Epithelial cell of proximal tubule (primary cell): ENCODE measurements at places on chromosomes 6 and 20. TPM values are rescaled to one million over a fixed set of nuclear protein-coding genes. Genes with fewer than 3 reads are reported as not detected.

Gene TFAP2B
- total RNA-seq, result 4.6 and 8.3 TPM in 2 replicates

GRCh38 chr6:31945507-31946369 lies at the start of gene CFB:
CFB (plus strand) TSS chr6:31946095; CDS start chr6:31946222, 127 bp downstream.
- DNase-seq, result peak; percentile 56

- DNase-seq, result no peak
These were observed 337.2 kb downstream of the HACE1 start for GRCh38 chr6:104522533-104522932.

- no peak for DNase-seq
These were observed 10.1 kb downstream of the TNFAIP3 start for GRCh38 chr6:137877113-137877512.

DNA sequence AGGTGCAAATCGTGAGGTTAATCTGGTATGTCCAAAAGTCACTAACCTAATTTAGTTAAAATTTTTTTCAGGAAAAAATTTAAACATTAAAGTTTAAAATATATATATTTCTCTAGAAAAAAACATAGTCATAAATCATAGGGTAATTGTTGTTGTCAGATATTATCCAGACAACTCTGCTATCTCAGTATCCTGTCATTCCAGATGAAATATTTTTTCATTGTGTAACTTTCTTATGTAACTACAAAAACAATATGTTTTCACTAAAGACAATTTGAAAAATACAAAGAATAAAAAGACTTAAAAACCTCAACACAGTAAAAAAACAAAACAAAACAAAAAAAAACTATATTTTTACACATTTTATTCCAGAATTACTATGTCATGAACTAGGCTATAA lies 57.6 kb downstream of the TENT5A start:
- no peak for DNase-seq

- DNase-seq, result peak; percentile 46
These were observed 37.7 kb upstream of the TAF8 start for GRCh38 chr6:42012501-42013133.

DNA sequence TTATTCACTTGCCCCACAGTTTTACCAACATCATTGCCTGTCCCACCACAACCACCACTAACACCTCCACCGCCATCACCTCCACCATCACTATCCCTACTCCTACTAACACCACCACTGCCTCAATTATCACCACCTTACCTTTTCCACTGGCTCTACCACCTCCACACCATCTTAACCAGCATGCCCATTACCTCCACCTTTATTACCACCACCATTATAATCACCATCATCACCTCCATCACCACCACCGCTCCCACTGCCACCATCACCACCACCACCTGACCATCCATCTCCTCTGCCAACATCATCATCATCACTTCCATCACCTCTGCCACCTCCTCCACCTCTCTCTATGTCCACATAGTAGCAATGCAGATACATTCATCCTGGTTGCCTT lies 90.0 kb downstream of the SNAP25 start:
- DNase-seq, result no peak
